HTR-8/SVneo (cell line): ENCODE measurements at places on chromosomes 4 and X.

DNA sequence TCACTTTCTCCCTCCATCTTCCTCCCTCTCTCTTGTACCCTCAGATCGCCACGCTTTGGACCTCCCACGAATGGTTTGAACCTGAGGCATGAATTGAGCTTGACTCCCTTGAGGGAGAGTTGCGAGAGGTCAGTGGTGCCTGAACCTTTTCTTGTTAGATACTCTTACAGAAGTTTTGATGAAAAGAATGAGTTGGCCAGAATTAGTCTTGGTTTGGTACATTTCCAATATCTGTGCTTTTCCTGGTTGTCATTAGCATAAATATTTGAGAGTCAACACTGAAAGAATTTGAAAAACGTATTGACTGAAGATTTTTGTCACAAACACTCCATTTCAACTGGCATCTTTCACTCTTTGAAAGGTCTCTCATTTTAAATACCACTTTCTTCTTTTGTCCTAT lies 510.6 kb upstream of the DIPK2B start:
- DNase-seq, result no peak

- DNase-seq, result no peak
These were observed 17.3 kb upstream of the TBC1D14 start for GRCh38 chr4:6892190-6892908.

GRCh38 chrX:106912864-106913263 lies 7.3 kb upstream of the CLDN2 start:
- no peak for DNase-seq

DNA sequence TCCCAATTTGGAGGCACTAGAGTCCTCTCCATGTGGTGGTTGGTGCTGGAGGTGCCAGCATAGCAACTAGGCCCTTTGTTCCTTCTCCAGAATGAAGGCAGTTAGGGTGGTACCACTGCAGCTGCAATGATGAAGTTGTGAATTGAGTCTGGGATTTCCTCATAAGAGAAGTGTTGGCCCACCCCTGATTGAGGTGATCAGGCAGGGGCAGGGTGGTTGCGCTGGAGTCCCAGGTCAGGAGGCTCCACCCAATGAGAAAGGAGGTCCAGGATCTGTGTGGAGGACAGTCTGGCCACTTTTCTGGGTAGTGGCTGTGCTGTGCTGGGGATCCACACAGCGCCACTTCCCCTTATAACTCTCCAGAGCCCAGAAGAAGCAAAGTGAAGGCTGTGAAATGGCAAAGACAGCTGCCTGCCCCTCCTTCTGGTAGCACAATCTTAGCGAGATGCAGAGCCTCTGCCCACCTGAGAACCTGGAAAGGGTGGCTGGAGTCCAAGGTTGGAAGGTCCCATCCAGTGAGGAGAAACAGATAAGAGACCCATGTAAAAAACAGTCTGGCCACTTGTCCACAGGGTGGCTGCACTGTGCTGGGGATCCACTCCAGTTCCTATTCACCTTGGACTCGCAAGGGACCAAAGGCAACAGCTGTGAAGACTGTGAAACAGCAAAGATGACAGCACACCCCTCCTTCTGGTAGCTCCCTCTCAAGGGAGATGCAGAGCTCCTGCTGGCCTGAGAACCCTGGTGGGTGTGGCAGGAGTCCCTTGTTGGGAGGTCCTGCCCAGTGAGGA lies 124.6 kb downstream of the RRAGB start:
- no peak for DNase-seq

DNA sequence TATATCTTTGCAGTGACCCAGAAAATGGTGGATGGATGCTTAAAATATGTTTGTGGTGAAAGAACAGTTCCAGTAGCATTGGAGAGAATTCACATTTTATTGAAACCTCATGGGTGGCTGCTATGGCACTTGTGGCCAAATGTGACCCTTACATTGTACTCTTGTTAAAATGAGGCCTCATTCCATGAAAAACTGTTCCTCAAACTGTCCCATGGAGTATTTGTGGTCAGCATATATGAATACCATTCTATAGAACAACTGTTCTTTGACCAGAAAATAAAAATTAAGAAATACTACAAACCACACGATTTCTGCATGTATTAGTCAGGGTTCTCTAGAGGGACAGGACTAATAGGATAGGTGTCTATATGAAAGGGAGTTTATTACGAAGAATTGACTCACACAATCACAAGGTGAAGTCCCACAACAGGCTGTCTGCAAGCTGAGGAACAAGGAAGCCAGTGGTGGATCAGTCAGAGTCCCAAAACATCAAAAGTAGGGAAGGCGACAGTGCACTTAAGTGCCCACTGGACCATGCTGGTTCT lies 35.1 kb downstream of the GEMIN8 start:
- DNase-seq, result no peak
